Occipital lobe (tissue), 3 donors: ENCODE measurements at places on chromosomes 6 and 20.

DNA sequence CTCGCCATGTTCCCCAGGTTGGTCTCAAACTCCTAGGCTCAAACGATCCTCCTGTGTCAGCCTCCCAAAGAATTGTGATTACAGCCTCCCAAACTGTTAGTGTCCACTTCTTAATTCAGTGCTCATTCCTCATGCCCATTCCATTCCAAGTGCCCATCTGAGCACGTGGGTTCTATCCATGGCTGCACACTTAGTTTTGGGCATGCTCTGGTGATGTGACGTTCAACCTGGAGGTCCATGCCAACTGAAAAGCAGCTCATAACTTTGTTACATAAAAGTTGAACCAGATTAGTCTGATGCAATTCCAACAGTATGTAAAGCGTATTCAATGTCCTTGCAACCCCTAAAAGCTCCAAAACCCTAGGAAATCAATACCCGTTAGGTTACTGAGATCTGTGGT, 11.5 kb downstream of the SNX9 start:
- no peak for DNase-seq

GRCh38 chr6:155493694-155494143, 38.1 kb upstream of the NOX3 start:
- DNase-seq = peak; percentile 17

- no peak for DNase-seq
Measured at GRCh38 chr6:154289818-154290508, 66.6 kb downstream of the IPCEF1 start.

GRCh38 chr20:51622004-51622874, 79.7 kb upstream of the NFATC2 start:
- DNase-seq = no peak

DNA sequence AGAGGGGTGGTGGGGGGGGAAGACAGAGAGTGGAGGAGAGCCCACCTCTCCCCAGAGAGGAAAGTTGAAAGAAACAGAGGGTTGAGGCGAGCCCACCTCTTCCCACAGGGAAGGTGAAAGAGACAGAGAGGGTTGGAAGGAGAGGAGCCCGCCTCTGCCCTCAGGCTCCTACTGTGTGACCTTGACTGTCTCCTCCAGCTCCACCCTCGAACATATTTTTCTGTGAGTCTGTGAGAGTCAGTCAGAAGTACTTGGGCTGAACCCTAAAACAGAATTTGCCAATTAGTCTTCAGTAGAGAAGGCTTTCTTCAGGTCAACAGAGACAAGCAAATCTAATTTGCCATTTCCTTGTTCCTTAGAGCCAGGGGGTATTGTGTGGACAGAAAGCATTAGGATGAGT, 153.7 kb upstream of the SNX9 start:
- DNase-seq = no peak

- DNase-seq = no peak
Measured at GRCh38 chr6:109770779-109771178, 79.7 kb downstream of the FIG4 start.

GRCh38 chr6:26457264-26457805, 420 bp upstream of the BTN2A1 start:
- peak; percentile 67 for DNase-seq

DNA sequence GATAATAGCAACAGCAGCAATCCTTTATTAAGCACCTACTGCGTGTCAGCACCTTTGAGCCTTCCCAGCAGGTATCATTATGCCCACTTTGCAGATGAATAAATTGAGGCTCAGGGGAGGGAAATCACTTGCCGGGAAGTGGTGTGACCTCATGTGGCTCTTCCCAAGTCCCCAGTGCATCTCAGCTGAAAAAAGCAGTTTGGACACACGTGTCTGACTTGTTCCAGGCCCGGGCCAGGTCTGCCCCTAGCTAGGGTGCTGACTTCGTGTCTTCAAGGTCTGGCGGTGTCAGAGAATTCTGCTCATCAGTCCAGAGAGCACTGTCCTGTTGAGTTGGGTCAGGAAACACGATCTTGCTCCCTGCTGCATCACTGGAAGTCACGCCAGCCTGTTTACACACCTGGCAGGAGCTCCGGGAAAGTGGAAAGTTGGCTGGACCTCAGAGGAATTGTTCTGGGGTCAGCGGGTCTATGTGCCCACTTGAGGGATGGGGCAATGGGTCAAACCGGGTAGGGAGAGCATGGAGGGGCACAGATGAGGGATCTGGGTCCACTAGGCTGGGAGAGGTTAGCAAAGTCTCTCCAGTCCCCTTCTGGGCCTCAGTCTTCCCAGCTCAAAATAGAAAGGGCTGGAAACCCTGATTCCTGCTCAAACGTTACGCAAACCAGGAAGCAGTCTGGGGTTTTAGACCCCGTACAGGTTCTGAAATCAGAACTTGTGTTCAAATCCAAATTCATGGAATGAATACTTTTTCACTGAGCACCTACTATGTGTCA, 10.5 kb downstream of the SLC13A3 start:
- no peak for DNase-seq

DNA sequence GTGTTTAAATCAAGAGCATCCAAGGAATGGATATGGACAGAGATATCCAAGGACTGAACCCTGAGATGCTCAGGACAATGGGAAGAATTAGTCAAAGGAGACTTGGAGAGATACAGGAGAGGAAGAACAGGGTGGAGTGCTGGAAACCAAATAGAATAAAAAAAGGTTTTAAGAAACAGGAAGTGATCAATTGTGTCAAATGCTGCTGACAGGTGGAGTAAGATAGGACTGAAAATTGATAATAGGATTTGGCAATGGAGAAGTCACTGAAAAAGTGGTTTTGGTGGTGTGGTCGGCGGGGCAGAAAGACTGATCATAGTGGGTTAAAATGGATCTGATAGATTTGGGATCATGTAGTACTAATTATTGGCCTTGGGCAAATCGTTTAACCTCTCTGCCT, 37.9 kb upstream of the PNRC1 start:
- DNase-seq = no peak

- no peak for DNase-seq
Measured at GRCh38 chr6:9360881-9361280, 925.5 kb upstream of the SLC35B3 start.

DNA sequence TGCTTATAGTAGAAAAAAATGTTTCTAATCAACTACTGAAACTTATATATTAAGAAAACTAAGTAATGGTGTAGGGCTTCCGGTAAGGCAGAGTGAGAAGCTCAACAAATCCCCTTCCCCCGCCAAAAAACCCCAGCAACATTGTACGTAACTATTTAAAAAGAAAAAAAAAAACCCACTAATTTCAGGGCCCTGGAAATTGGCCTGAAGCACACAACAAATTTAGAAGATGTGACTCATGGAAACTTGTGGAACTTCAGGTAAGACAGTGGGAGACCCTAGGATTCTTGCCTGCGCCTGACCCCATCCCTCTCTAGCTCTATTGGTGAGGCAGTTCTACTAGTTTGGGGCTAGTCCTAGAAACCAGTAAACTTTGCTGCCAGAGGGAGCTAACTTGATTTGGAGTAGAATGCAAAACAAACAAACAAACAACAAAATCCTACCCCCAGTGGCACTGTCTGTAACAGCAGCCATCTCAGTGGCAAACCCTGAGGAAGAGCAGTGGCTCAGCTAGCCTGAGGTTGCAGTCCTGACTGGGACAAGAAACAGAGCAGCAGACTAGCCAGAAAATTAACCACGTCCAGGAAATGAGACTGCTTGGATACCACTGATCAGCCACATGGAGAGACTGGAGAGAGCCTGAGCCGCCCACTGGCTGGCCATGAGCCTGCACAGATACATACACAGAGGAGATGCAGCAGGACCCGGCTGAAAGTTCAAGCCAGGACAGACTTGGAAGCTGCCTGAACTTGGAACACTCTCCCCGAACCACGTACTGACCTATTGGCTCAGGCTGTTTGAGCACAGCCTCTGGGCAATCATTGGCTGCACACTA, 135.1 kb downstream of the TBXT start:
- no peak for DNase-seq

DNA sequence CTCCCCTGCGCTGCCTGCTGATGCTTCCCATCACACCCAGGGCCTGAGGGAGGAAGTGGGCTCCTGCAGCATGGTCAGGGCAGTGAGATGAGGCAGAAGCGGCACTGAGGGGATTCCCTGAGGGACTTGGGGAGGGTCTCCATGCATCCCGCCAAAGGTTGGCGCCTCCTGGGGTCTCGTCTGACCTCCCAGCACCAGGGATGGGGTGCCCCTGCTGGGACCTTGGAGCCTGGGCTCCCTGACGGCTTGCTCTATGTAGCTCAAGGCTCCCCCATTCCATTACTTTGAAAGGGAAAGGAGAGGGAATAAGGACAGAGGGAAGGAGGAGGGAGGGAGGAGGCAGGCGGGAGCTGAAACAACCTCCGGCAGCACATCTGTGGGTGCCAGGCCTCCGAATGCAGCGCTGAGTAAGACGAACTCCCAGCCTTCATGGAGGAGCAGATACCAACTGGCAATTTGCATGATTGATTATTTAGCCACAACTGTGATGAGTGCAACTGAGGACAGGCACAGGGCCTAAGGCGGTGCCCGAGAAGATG, 259.3 kb downstream of the ERMARD start:
- no peak for DNase-seq

GRCh38 chr20:37711994-37712964, 18.4 kb downstream of the CTNNBL1 start:
- DNase-seq = no peak

- no peak for DNase-seq
Measured at GRCh38 chr6:168034537-168034936, 37.1 kb downstream of the KIF25 start.
